ENCODE measurements at places on chromosomes 3 and 15. TPM values are rescaled to one million over a fixed set of nuclear protein-coding genes. Genes with fewer than 3 reads are reported as not detected.

- H3K27me3 ChIP-seq: no peaks in the 10 kb centered on the region
- peaks cover 13% of the 10 kb centered on the region for H3K4me1 ChIP-seq
- H3K4me3 ChIP-seq: no peak overlapping the region
- H3K27ac ChIP-seq: no peak overlapping the region
- no peak for DNase-seq
Observed at GRCh38 chr3:128113817-128114794, 9.5 kb downstream of the RUVBL1 start.

DNA sequence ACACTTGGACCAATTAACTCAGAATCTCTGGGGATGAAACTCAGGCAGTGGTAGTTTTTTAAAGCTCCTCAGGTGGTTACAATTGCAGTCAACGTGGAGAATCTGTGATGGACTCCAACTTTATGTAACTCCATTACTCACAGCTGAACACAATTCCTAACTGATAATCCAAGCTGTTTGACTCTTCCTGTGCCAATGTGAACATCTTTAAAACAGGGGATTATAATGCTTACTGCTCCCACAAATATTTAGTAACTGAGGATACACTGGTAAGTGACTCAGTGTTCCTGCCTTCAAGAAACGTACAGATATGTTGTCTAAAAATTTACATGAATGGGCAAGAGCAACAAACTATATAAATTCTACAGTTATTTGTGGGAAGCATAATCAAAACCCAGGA, 85.6 kb downstream of the OSBPL10 start:
- H3K36me3 ChIP-seq: no peaks in the 10 kb centered on the region
- DNase-seq: no peak
- H3K27ac ChIP-seq: no peak overlapping the region
- no peak overlapping the region for H3K4me3 ChIP-seq

GRCh38 chr3:104642827-104643226, 723.9 kb upstream of the ALCAM start:
- H3K4me1 ChIP-seq: no peaks in the 10 kb centered on the region
- H3K27ac ChIP-seq: no peak overlapping the region
- DNase-seq: no peak
- no peaks in the 10 kb centered on the region for H3K36me3 ChIP-seq
- H3K27me3 ChIP-seq: no peaks in the 10 kb centered on the region

DNA sequence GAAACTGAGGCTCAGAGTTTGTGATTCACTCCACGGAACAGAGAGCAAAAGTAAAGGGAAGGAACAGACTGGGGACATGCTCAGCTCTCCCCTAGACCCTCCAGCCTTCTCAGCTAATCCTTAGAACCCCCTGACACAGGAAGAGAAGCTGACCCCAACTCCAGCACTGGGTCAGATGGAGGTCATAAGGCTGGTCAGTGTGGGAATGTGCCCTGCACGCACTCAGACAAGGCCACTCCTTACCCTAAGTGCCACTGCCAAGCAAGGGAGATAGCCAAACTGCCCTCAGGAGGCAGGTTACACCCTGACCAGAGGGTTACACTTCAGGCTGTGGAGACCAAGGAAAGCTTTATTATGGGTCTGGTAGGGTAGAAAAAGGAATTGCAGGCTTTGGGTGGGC, 1.2 kb downstream of the RPL29 start:
- peak overlapping the region; percentile 82 for H3K4me3 ChIP-seq
- H3K27me3 ChIP-seq: no peaks in the 10 kb centered on the region
- H3K27ac ChIP-seq: peak overlapping the region; percentile 88
- H3K4me1 ChIP-seq: peaks cover 46% of the 10 kb centered on the region

- H3K27ac ChIP-seq: no peak overlapping the region
- no peak for DNase-seq
- H3K4me3 ChIP-seq: no peak overlapping the region
Observed at GRCh38 chr3:118932822-118933558, 101.7 kb downstream of the IGSF11 start.

DNA sequence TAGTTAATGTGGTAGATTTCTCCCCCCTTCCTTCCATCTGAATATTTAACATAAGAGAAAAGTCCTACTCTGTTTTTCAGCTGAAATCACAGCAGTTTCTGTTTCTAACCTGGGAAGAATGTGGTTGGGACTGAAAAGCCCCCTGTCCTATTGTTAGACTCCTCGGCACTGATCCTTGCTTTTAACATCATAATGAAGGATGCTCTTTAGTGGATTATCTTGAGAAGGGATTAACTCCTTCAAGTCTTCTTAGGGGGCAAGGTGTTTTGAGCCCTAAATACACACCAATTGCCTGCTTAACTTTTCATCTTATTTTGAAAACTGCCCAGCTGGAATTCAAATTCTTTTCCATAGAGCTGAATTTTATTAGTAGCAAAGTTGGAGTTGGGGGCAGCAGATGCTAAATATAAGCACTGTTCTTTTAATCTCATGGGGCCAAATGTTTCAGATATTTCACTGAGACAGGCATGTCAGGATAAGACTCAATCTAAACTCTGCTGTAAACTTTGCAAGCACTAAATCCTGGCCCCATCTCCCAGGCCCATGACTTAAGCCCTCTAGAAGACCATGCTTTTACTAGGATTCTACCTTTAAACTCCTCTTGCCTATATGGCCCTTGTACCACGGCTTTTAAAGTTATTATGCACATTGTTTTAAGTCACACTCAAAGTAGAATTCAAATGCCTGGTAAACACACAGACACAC, 243.2 kb upstream of the NR2F2 start:
- no peaks in the 10 kb centered on the region for H3K4me1 ChIP-seq
- no peaks in the 10 kb centered on the region for H3K27me3 ChIP-seq
- DNase-seq: no peak

- peaks cover 25% of the 10 kb centered on the region for H3K4me1 ChIP-seq
- no peak overlapping the region for H3K4me3 ChIP-seq
Observed at GRCh38 chr3:182913889-182914288, 66.4 kb downstream of the DCUN1D1 start.

- DNase-seq: peak; percentile 59
- H3K4me1 ChIP-seq: peaks cover 20% of the 10 kb centered on the region
- no peaks in the 10 kb centered on the region for H3K36me3 ChIP-seq
Observed at GRCh38 chr3:141360888-141361598, 7.3 kb upstream of the ZBTB38 start.

- H3K4me1 ChIP-seq: no peaks in the 10 kb centered on the region
- DNase-seq: no peak
- no peaks in the 10 kb centered on the region for H3K27me3 ChIP-seq
- no peak overlapping the region for H3K27ac ChIP-seq
- H3K4me3 ChIP-seq: no peak overlapping the region
Observed at GRCh38 chr3:151044706-151045105, 40.8 kb upstream of the MED12L start.

DNA sequence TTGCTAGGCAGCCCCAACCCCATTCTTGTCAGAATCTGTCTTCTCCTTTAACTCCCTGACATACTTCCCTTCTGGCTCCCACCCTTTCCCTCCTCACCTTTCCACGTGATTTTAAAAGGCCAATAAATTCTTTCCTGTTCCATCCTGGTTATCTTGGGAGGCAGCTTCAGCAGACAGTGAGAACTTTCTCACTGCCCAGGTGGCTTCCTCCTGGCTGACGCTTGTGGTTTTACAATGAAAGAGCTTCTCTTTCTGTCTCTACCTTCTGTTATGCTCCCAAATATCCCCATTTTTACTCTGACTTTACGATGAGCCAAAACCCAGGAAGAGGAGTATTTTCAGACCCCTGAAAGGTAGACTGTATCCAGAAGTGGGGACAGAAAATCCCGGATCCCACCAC, 42.1 kb downstream of the GASK1A start:
- no peak overlapping the region for H3K27ac ChIP-seq
- H3K27me3 ChIP-seq: no peaks in the 10 kb centered on the region
- H3K36me3 ChIP-seq: no peaks in the 10 kb centered on the region
- H3K4me3 ChIP-seq: no peak overlapping the region

DNA sequence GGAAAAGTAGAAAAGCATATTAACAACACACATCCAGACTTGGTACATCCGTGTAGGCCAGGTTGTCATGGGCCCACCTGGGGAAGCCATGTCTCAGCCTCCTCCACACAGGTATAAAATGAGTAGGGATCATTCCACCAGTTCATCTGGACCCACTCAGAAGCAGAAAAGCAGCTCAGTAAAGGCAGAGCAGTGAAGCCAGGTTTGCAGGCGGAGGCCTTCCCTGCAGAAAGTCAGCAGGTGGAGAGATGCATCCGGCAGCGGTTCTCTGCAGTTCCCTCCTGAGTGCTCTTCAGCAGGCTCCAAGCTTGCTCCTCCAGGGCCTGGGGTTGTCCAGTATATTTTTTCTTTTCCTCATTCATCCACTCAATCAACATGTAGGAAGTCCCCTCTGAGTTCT, 22.1 kb downstream of the LOXL1 start:
- peaks cover 10% of the 10 kb centered on the region for H3K4me1 ChIP-seq
- H3K36me3 ChIP-seq: no peaks in the 10 kb centered on the region
- H3K27me3 ChIP-seq: no peaks in the 10 kb centered on the region
- no peak overlapping the region for H3K27ac ChIP-seq
- no peak for DNase-seq
- no peak overlapping the region for H3K4me3 ChIP-seq

- peaks cover 26% of the 10 kb centered on the region for H3K4me1 ChIP-seq
- H3K27ac ChIP-seq: no peak overlapping the region
- 0 out of 2 replicates have a peak, but pooled peaks cover 3% of the 10 kb centered on the region for H3K27me3 ChIP-seq
- no peaks in the 10 kb centered on the region for H3K36me3 ChIP-seq
Observed at GRCh38 chr15:65979316-65979715, 110.0 kb downstream of the RAB11A start.

GRCh38 chr15:79172032-79172481, 81.5 kb upstream of the RASGRF1 start:
- H3K4me1 ChIP-seq: peaks cover 41% of the 10 kb centered on the region
- no peak overlapping the region for H3K27ac ChIP-seq
- H3K36me3 ChIP-seq: no peaks in the 10 kb centered on the region

- no peaks in the 10 kb centered on the region for H3K36me3 ChIP-seq
- H3K4me3 ChIP-seq: no peak overlapping the region
- no peak overlapping the region for H3K27ac ChIP-seq
Observed at GRCh38 chr3:73448761-73449301, 175.9 kb downstream of the PDZRN3 start.

GRCh38 chr15:100001405-100001804, 268.2 kb upstream of the LYSMD4 start:
- H3K4me3 ChIP-seq: no peak overlapping the region
- DNase-seq: no peak
- H3K27ac ChIP-seq: no peak overlapping the region
- no peaks in the 10 kb centered on the region for H3K36me3 ChIP-seq

DNA sequence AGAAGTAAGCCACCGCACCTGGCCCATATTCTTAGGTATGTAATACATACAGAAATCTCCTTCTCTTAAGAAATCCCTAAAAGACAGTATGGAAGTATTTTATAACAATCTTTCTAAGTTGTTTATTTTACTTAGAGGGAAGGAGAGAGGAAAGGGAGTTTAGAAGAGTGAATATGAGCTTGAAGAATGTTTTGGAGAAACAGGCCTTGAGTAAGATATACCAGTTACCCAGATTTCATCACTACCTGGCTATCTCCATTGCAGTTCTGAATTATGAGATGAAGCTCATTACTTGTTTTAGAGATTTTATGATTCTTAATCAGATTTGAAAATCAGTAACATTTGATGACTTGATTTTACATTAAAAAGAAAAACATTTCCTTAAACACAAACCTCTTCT, 71.9 kb downstream of the DCUN1D1 start:
- H3K36me3 ChIP-seq: no peaks in the 10 kb centered on the region
- no peak for DNase-seq
- no peaks in the 10 kb centered on the region for H3K27me3 ChIP-seq
- H3K4me1 ChIP-seq: peaks cover 20% of the 10 kb centered on the region

DNA sequence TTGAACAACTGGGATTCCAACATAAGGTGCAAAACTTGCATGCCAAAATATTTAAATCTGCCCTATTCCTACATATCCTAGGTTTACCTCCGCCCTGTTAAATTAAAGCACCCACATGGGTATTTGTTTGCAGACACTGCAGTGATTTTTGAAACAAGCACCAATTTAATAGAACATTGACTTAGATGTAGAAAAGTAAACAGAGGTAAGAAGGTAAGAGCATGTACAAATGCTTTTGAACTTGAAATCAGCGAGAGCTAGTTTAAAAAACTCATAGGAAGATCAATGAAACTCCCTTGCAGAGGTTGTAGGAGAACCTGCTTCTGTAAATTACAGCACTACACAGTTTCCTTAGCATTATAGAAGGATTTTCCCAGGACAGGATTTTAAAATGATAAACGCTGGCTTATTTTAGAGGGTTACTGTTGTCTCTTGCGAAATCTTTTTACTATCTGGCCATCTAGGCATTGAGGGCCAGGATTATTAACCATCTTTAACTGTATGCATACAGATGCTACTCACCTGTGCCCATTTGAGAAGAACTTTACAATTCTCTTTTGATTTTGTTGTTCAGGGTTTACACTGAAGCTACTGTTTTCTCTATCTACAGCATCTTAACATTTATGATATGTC, 284.8 kb downstream of the FEZF2 start:
- no peak for DNase-seq
- no peak overlapping the region for H3K4me3 ChIP-seq
- H3K27me3 ChIP-seq: no peaks in the 10 kb centered on the region
- H3K4me1 ChIP-seq: peaks cover 7% of the 10 kb centered on the region

DNA sequence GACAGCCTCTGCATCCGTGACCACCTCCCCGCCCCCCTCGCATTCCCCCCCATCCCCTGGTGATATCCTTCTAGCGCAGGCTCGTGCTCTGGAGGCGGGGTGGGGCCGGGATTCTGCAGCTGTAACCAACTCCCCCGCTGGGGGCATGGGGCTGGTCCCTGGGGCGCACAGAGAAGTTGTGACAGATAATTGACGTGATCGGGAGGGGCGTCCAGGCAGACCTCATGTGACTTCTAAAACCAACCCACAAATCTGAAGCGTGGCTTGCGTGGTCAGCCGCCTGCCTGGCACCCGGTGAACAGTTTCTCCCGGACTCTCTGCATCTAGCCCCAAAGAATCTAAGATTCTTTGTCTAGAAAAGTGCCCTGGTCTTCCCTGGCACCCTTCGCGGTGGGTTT, 100.6 kb upstream of the IGF1R start:
- no peaks in the 10 kb centered on the region for H3K36me3 ChIP-seq
- peaks cover 8% of the 10 kb centered on the region for H3K27me3 ChIP-seq
- no peak for DNase-seq
- no peak overlapping the region for H3K4me3 ChIP-seq

GRCh38 chr15:99951511-99951910, 218.3 kb upstream of the LYSMD4 start:
- H3K4me3 ChIP-seq: no peak overlapping the region
- H3K4me1 ChIP-seq: no peaks in the 10 kb centered on the region
- H3K36me3 ChIP-seq: no peaks in the 10 kb centered on the region
- no peak for DNase-seq

HEMK1 gene
- 20.5 TPM for total RNA-seq

ARHGEF26 gene
- 7.2 TPM for total RNA-seq

KCNH8 gene
- 0.12 TPM for total RNA-seq

CHRM5 gene
- total RNA-seq: not detected

MESP1 gene
- total RNA-seq: 8.8 TPM

THBS1 gene
- 6.3 TPM for total RNA-seq

SPINK8 gene
- total RNA-seq: not detected

PLA2G4E gene
- total RNA-seq: not detected

TTLL13 gene
- total RNA-seq: 1.0 TPM

SSR3 gene
- total RNA-seq: 177 TPM

CPLX3 gene
- total RNA-seq: not detected

CD96 gene
- 0.42 TPM for total RNA-seq
